ENCODE measurements at places on chromosomes 11 and 22.

DNA sequence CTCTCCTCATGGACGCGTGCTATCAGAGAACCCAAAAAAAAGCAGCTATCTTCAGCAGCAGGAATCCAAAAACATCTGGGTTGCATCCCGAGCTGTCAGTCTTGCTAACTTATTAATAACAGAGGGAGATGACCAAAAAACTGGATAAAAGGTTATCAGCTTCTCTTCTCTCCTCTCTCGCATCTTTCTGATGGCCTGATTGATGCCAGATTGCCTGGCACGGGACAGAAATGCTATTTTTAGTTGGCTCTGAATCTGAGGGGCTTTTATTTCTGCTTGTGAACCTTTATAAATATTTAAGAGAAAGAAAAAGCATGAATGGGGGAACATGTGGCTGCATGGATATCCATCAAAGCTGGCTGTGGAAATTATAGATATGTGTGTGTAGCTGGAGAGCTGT is 230.3 kb downstream of the ETS1 start:
- no peak for DNase-seq

- no peak for DNase-seq
Measured at GRCh38 chr11:7501894-7502293, 11.9 kb upstream of the PPFIBP2 start.

DNA sequence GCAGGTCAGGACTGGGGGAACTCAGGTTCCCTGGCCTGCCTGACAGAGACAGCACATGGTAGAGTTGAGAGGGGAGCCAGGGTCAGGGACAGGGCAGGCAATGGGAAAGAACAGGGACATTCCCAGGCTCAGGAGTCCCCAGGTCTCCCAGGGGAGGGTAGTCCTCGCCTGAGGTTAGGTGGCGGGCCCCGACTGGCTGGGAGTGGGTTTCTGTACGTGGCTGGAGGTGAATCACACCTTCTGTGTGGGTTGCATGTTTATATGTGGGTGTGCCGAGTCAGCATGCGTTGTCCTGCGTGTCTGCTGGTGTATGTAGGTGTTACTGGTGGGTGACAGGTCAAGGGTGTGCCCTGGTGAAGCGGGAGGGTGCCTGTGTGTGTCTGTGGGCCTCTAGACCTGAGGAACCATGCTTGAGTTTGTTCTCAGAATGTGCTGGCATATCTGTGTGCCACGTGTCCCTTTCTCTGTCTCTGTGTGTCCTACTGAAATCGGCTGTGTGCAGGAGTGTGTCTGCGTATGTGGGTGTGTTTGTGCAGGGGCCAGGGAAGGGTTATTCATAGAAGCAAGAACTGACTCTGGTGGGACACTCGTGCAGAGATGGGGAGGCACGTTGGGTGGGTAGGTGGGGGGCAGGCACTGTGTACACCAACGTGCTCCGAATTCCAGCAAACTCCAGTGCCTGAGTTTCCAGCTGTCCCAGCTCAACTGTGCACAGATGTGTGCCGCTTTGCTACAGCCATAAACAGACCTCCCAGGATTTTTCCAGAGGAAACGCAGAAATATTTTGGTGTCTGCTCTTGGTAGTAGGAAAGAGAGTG is 23.8 kb upstream of the OAF start:
- DNase-seq = no peak

DNA sequence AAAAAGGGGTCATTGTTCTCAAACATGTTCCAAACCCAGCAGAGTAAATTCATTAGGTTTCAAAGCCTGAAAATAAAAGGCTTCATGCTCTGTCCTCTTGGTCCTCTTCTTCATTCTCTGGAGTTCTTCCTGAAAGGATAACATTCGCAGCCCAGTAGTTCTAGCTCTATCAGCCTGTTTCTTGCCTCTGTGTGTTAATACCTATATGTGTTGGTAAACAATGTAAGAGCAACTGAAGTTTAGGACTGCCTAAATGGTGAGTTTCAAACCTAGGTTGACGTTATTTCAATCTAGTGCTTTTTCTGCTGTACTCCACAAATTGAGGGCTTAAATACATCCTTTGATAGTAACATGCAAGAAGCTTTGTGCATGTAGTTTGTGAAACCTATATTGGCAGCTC is 9.4 kb downstream of the AASDHPPT start:
- no peak for DNase-seq

DNA sequence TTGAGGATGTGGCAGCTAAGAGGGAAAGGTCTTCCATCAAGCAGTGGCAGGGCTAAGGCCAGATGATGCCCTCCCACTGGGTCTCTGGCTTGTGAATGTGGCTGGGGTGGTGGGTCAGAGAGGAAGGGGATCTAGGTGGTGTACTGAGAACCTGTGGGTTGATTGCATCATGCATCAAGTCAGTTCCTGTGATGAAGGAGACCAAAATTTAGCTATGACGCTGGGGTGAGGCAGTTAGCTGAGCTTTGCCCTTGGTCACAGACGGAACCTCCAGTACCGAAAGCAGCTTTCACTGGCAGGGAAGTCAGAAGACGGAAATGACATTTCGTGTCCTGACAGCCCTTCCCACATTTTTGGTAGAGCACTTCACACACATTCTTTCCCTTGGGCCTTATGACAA is 20.7 kb downstream of the ATG16L2 start:
- DNase-seq = no peak

DNA sequence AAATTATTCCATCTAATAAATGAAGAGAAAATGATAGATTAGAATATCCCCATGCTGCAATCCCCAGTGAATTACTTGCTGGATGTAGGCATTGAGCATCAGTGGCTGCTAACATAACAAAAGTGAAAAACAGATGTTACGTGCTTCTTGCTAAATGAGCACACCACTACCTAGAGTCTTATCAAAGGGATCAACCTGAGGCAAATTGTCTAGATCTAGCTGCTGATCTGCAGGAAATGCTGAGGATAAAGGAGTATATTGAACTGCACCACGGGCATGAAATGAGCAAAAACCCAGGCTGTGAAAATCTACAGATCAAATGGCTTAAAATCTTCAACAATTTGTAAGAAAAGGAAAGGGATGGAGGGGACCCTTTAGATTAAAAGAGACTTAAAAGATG is 45.3 kb upstream of the SCUBE2 start:
- DNase-seq = no peak

- no peak for DNase-seq
Measured at GRCh38 chr11:127050186-127050585, 49.6 kb upstream of the KIRREL3 start.

Data from activated gamma-delta T cell treated with anti-CD3 and anti-CD28 coated beads, Interleukin-2, amount 50 U/mL, for 16 hours (primary cell).